ENCODE measurements at places on chromosomes 13 and 19. TPM values are rescaled to one million over a fixed set of nuclear protein-coding genes. Genes with fewer than 3 reads are reported as not detected.

Gene SYNE4
- 15.7 TPM for polyA plus RNA-seq

Gene KL
- 47.4 TPM for polyA plus RNA-seq

Gene KLK14
- not detected for polyA plus RNA-seq

Gene BABAM1
- polyA plus RNA-seq = 105 TPM

Gene WDR87
- polyA plus RNA-seq = not detected

Gene CGB1
- polyA plus RNA-seq = not detected

Gene CACNG8
- polyA plus RNA-seq = not detected

Gene VSTM2B
- polyA plus RNA-seq = not detected

Gene PCDH9
- polyA plus RNA-seq = 1.6 TPM

Gene ADGRL1
- 6.3 TPM for polyA plus RNA-seq

Gene FOXA3
- polyA plus RNA-seq = 1.8 TPM

Data from kidney (tissue), 22 donors.